ENCODE measurements at places on chromosomes 16 and 17.

DNA sequence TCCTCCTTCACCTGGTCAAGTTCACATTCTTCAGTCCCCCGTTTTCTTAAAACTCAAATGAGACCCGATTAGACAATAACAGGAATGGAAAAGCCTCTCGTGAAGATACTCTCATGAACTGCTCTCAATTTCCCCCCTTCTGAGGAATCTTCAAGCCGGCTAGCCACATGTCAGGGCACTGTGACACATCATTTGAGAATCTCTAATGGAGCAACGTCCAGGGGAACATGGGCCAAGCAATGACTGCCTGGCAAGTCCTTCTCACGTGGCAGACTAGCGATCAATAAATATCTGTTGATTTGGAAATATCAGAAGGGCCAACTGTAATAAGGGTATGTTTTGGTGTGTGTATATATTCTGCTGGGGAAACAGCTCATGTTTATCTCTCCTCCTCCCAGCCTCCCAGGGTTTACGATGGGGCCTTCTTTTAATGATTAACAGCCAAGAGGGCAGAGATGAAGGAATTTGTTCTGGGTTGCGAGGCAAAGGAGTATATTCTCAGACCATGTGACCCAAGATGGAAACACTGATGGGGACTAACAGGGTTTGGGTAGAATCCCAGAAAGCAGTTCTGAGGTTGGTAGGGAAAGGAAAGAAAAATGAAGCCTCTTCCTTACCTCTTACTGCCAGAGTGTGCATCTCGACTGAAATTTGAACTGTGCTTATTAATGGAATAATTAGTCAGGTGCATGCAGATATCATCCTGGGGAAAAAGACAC, 21.4 kb downstream of the TTLL6 start:
- DNase-seq, result no peak

DNA sequence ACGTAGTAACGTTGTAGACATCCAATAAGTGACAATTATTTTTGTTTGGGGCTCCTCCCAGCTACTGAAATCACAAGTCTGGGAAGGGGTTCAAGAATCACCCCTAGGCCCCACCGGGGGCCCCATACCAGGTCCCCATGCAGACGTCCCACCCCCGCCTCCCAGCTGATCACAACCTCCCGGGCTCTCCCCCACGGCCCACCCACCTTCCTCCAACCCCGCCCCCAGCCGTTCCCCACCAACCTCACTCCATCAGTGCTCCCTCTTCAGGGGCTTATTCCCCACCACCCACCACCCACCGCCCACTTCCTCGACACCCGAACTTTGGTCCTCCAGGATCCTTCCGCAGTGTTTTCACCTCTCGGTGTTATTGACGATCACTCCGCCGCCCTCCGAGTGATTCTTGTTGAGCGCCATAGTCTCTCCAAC, 240 bp downstream of the WBP2 start:
- no peak for DNase-seq

DNA sequence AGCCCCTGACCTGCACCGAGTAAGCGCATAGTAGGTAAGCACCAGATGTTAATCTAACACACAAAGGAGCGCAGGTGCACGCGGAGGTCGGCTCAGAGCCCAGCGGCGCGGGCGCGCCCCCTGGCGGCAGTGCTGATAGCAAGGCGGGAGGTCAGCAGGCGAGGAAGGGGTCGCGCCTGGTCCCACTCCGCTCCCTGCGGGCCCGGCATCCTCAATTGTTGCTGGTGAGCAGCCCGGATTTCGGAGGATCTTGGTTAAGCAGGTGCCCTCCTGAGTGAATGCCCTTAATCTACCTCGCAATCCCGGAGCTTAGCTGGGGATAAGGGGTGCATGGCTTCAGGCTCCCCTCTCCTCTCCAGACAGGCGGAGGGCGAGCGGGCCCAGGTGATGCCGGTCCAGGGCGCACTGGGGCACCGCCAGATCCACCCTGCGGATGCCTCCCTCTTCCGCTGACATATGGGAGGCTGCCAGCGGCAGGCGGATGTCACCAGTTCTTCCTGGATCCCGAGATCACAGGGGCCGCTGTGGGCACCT, 4.0 kb upstream of the WNT3 start:
- DNase-seq, result no peak

DNA sequence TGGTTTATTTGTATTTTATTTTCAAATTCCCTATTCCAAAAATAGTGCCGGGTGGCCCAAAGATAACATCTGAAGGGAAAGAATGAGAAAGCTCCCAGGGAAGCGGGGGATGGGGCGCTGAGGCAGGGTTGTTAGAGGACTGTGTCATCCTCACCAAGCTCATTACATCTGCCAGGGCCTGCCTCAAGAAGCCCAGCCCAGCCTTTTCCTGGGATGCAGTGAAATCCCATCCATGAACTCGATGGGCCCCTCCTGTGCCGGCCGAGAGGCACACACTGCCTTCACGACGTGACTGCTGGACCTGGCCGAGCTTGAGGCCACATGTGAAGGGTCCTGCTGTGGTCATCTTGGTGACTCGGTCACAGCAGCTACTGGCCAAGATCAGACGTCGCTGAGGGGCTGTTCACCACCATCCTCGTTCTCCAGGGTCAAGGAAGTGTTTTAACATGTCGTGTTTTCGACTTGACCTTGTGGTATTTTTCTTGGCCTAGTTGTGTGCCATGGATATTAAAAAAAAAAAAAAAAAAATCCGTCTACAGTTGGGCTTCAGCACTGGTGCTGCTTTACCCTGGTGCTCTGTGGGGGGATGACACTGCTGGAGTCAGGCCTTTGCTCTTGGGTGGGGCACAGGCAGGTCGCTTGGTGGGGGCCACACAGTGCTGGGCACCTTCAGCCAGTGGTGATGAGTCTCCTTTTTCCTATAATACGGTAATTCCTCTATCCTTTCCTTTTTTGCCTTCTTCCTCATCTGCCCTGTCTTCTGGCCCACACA, 4.9 kb downstream of the TIMM22 start:
- no peak for DNase-seq

- DNase-seq, result no peak
Observed at GRCh38 chr17:77619851-77620250, 338.7 kb upstream of the TNRC6C start.

- DNase-seq, result peak; percentile 93
Observed at GRCh38 chr17:78748730-78749317, 33.2 kb downstream of the CYTH1 start.

DNA sequence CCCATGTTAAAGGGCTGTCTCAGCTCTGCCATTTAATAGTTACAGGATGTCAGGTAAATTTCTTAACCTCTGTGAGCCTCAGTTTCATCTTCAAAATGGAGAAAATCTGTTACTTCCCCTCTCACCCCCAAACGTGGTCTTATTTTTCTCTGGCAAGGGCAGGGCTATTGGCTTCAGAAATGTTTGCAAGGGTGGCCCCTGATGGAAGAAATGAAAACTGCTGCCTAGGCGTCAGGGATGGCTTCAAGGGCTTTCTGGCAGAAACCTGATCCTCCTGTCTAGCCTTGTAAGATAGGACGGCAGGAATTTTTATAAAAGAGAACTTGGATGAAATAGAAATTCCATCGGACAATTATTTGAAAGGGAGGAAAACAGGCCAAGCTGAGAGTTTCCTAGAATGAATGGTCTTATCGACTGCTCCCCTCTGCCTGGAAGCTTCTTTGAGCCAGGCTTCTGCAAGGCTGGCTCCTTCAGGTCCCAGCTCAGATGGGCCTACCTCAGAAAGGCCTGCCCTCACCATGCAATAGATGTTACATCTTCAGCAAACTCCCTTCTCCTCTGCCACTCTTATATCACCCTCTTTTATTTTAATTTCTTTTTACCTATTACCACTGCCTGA, 43.0 kb upstream of the TANGO6 start:
- DNase-seq, result peak; percentile 13

DNA sequence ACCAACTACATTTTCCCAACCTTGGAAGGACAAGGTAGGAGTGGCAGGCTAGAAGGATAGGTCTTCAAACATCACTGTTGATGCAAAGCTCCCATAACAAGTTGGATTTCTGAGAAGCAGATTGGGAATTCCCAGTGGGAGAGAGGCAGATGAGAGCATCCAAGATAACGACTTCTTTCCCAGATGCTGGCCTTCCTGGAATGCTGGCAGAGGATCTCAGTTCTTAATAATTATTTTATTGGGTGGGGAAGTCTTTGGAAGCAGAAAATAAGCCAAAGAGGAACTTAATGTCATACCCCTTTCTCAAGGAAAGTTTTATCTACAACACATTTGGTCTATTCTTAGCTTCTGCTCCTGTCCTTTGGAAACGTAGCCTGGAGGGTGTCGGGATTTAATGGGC, 64.5 kb downstream of the MPRIP start:
- no peak for DNase-seq

- no peak for DNase-seq
Observed at GRCh38 chr16:88508868-88509748, 56.0 kb downstream of the ZFPM1 start.

DNA sequence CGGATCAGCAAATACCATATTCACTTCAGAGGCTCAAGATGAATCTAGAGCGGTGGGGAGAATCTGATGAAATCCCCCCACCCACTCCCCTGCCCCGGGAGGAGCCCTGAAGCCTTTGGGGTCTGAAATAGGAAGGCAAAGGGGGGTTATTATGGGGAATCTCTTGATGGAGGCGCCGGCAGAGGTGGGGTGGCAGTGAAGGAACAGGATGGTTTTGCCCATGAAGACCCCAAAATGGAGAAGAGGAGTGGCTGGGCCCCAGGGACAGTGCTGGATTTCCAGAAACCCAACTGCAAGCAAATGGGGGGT, 637 bp downstream of the WNT3 start:
- no peak for DNase-seq

GRCh38 chr17:21249086-21249795, 4.0 kb downstream of the NATD1 start:
- no peak for DNase-seq

DNA sequence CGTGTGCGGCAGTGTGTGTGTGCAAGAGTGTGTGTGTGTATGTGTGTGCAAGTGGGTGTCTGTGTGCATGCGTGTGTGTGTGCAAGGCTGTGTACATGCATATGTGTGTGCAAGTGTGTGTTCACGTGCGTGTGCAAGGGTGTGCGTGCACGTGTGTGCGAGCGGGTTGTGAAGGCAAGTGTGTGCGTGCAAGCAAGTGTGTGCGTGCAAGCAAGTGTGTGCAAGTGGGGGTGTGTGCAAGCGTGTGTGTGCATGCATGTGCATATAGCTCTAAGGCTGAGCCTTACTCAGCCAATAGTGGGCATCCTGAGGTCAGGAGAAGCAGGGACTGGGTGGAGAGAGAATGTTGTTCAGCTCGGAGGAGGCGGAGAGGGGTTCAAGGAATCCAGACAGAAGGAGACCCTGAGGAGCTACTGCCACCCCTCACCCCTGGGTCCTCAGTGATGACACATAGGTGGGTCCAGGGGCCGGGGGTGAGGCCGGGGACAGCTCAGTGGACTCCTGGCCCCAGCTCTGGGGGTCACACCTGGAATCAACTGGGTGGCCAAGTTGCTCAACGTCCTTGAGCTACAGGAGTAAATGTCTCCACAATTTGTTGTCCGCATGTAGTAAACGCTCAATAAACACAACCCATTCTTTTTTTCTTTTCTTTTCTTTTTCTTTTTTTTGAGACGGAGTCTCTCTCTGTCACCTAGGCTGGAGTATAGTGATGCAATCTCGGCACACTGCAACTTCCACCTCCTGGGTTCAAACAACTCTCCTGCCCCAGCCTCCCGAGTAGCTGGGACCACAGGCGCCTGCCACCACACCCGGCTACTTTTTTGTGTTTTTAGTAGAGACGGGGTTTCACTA, 1.8 kb downstream of the PRR29 start:
- peak; percentile 33 for DNase-seq

- DNase-seq, result peak; percentile 18
Observed at GRCh38 chr17:9987779-9988585, 82.9 kb upstream of the RCVRN start.

- no peak for DNase-seq
Observed at GRCh38 chr16:67170949-67171649, 761 bp downstream of the NOL3 start.

GRCh38 chr16:84753412-84754326, 53.9 kb downstream of the USP10 start:
- no peak for DNase-seq

DNA sequence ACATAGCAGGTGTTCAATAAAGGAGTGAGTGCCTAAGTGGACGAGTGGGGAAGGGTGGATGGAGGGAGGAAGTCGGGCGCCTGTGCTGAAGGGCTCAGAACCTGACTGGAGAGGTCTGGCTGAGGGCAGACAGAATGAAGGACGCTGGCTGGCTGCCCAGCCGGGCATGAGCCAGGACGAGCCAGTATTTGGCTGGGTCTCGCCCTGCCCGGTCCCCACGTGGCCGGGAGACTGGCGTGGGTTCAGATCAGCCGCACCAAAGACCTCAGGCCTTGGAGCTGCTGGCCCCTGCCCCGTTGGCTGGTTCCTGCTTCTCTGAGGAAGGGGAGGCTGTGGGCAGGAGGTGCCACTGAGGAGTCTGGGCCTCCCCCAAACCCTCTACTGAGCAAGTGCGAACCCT, 79.8 kb downstream of the ENGASE start:
- DNase-seq, result no peak

DNA sequence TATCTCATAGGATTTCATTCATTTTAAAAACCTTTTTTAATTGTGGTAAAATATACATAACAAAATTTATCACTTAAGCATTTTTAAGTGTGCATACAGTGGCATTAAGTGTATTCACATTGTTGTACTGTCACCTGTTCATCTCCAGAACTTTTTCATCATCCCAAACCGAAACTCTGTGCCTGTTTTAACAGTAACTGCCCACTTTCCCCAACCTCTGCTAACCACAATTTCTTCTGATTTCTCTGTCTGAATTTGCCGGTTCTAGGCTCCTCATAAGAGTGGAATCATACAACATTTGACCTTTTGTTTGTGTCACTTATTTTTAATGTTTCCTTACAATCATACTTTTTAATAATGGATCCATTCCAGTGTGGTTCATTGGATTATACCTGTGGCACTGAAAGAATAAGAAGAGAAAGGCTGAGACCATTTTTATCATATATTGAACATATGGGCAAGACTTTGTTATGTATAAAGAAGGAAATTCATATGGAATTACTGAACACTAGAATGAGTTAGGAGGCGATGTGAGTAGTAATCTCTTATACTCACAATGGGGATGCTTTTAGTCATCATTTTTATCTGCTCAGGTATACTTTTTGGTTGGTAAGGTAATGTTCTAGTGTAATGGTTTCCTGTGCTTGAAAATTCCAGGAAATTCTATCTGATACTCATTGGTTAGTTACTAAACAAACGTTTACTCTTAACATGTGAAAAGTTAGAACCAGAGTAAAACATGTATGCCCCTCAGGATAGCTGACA, 10.8 kb downstream of the CYLD start:
- DNase-seq, result no peak

DNA sequence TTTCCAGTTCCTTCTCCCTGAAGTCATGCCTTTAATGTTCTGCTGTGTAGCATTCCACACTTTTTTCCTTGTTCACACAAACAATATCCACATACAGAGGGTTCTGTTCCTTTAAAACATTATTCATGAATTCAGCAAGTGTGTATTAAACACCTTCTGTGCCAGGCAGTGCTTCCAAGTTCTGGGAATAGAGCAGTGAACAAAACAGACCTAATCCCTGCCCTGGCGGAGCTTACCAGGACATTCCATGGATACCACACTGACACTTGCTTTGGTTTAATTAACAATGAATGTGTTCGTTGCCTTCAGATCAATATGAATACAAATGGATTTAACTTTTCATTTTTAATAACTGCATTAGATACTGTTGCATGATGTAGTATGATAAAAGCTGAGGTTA, 57.9 kb upstream of the CLEC19A start:
- DNase-seq, result no peak
